ENCODE measurements at places on chromosomes 7 and 10.

GRCh38 chr10:79113827-79114226 is 45.1 kb downstream of the ZMIZ1 start:
- DNase-seq = no peak

DNA sequence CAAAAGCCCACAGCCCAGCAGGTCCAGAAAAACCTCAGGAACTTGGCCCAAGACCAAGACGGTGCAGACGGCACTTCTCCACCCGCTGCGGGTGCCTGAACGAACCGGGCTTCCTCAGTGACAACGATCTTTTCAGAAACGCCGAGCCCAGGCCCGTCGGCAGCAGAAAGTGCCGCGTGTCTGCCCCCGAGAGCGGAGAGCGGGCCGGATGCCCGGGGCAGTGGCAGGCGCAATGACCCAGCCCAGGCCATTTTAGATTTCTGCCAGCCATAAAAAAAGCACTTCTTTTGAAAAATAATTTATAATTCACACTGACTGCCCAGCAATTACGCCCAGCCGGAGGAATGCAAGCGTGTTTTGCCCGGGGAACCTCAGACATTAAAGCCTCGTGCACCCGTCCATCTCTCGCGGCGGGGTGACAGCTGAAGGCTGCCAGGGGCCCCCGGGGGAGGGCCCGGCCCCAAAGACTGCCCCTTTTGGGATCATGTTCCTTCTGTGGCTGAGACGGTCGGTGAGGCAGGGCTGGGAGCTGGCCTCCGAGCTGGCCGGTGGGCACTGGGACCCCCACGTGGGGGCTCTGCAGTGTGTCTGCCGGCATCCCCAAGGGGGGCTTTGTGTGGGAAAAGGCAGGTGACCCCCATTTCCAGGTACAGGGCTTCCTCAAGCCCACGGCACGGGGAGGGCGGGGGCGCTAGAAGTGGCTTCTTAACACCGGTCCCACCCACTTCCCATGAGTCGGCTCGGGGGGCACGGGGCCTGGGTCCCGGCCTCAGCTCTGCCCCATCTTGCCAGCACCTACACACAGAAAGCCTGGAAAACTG is 71.3 kb upstream of the PDGFA start:
- DNase-seq = no peak

DNA sequence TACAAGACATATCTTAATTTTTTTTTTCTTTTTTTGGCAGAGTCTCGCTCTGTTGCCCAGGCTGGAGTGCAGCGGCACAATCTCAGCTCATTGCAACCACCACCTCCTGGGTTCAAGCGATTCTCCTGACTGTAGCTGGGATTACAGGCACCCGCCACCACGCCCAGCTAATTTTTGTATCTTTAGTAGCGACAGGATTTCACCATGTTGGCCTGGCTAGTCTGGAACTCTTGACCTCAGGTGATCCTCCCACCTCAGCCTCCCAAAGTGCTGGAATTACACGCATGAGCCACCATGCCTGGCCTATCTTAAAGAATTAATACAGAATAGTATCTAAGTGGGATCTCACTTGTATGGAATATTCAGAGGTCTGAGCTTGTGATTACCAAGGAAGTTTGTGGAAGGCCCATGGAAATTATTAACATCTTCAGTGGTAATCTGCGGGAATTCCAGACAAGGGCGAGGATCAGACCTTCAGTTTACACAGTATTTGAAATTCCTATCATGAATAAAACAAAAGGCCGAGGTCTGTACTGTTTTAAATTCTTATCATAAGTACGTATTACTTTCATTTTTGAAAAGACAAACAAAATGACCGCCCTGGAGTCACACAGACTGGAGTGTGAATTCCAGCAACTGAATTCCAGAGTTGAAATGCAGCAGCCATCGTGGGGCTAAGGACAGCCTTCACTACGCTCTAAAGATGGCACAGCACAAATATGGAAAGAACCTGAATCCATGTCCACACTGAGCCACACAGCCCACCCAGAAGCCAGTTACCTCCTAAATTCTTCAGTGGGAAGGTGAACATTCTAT is 16.7 kb downstream of the GPRIN2 start:
- DNase-seq = no peak

GRCh38 chr10:70435241-70436085 is 6.0 kb downstream of the NODAL start:
- DNase-seq = no peak

DNA sequence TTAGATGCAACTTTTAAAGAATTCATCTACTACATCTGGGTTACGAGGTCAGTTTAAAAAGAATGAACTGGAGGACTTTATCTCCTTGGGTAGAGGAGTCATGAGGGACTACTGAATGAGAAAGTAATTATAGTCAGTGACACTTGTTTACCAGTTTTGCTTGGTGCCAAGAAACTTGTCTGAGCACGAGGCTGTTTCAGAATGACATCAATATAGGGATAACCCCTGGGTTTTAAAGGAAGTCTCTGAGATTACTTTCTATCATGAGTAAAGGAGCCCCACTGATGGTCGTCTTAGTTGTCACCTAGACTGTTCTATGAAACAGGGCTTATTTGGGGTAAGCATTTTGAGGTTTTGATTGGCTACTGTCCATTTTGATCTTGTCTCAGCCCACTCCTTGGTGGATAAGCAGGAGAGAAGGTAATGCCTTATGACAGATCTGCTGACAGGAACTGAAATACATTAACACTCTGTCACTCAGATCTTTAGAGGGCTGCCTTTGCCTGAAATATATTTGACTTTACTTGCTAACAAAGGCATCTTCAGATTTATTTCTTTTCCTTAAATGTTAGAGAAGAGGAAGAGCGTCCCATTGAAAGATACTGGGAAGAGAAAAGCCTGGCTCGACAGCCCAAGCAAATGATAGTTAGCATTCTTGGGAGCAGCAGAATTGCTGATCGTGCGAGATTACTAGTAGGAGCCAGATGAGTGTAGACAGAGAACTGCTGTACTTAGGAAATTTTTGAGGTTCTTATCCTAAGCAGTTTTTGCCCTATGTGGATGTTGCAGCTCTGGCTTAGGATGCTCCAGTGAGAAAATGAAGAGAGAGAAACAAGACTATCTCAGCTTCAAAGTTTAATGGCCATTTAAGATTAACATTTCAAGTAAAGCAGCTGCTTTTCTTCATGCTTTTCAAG is 299.2 kb upstream of the LRGUK start:
- DNase-seq = no peak

DNA sequence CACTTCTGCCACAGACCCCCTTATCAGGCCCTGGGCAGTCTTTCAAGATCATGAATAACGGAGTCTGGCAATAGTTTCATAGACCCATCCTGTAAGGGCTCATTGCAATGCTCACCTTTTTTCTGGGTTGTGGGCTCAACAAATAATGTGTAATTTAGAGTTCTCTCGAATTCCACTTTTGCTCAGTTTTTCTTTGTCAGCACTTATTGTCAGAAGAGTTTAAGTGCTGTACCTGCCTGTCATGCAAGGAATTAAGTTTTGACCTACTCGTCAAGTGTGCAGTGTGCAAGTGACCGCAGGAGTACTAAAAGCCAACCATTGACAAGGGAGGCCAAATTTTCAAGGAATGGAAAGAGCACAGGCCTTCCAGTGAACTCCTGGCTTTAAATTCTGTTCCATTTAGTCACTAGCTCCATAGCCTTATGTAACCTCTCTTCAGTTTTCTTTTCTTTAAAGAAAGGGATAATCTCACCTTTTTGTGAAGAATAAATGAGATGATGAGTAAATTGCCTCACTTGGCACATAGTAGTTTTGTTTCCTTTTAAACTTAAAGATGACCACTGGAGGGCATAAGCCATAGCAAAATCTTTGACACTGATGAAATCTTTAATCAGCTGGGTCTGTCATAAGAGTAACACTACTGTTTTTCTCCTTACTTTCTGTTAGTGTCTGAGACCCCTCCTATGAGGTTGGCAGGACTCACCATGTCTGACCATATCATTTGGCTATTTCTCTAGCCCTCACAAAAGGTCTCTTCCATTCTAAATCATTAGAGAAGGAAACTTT is 313.3 kb downstream of the TYW1 start:
- no peak for DNase-seq

DNA sequence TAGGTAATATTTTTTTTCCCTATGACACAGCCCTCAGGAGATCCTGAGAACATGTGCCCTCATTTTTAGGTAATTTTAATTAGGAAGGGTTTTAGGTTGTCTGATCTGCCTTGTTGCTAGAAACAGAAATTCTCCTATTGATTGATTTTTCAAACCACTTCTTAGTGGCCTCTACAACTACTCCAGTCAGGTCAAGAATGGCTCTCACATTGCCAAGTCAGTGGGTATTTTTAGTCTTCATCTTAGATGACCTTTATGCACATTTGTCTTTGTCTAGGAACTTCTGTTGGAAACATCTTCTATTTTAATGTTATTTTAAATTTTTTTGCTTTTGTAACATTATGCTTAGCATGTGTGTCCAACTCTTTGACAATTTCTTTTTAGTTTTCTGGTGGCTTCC is 162.3 kb downstream of the MLLT10 start:
- DNase-seq = no peak

DNA sequence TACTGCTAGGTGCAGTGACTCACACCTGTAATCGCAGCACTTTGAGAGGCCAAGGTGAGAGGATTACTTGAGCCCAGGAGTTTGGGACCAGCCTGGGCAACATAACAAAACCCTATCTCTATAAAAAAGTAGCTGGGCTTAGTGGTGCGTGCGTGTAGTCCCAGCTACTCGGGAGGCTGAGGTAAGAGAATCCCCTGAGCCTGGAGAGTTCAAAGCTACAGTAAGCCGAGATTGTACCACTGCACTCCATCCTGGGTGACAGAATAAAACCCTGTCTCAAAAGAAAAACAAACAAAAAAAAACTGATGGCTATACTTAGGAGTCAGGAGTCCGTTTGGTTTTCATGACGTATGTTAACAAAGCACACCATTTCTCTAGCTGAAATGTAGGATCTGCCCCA is 2.9 kb downstream of the SGMS1 start:
- no peak for DNase-seq

GRCh38 chr7:794671-795329 is 37.5 kb upstream of the SUN1 start:
- no peak for DNase-seq

DNA sequence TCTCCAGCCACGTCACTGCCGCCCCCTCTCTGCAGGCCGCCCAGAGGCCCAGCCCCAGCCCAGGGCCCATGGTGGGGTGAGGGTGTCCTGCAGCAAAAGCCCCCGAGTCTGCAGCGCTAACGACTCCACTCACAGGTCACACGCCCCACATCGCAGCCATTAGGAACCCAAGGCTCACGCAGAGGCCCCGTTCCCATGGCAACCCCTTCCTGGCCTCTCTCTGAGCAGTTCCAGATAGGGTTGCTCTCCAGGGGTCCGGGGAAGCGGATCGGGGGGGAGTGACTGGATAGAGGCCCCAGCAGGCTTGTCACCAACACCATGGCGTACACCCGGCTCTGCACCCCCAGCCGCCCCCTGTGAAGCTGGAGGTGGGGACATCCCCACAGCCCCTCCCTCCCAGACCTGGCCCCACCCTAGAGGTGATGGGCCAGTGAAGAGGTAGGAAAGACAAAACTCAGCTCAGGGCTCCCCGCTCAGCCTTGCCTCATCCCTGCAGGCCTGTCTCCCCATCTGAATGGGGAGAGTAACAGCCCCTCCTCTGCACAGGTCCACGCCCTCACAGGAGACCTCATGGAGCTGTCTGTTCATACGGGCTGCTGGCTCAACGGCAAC is 41.2 kb downstream of the TNRC18 start:
- no peak for DNase-seq

GRCh38 chr7:43557831-43558495 is 24.9 kb upstream of the STK17A start:
- DNase-seq = no peak

- DNase-seq = no peak
Measured at GRCh38 chr7:1704811-1705738, 35.0 kb downstream of the ELFN1 start.

GRCh38 chr10:94363251-94363565 is 469 bp upstream of the NOC3L start:
- DNase-seq = no peak

DNA sequence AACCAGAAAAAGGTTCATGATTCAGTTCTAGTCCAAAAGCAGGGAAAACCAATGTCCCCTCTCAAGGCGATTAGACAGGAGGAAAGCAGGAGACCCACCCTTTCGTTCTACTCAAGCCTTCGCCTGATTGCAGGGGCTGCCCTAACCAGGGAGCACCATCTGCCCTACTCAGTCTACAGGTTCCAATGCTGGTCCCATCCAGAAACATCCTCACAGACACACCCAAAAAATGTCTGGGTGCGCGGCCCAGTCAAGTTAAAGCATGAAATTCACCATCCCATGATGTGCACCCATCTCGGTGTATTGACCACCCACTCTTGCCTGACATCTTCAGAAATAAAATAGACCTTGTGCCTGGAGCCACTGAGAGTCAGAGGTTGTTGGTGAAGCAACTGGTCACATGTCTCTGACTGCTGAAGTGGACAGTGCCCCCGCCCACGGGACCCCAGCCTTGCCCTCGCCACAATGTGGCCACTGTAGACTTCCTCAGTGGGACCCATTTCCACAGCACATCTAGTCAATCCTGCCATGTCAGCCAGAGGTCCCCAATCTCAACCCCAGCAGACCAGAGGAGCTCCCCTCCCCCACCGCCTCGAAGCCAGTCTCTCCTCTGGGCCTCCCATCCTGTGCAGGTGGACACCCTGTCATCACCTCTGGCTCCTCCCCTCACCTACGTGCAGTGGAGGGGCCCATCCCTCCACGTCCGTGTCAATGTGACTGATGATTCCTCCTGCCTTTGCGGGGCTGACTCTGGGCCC is 116.3 kb upstream of the PPP2R2D start:
- DNase-seq = no peak

DNA sequence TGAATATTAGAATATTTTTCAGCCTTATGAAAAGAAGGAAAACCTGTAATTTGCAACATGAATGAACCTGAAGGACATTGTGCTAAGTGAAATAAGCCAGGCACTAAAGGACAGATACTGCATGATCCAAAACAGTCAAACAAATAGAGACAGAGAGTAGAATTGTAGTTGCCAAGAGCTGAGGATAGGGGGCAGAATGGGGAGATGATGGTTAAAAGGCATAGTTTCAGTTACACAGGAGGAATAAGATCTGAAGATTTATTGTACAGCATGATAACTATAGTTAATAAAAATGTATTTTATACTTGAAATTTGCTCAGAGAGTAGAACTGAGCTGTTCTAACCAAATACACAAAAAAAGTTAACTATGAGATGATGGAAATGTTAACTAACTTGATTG is 149.0 kb upstream of the TMEM106B start:
- no peak for DNase-seq

GRCh38 chr7:55537458-55537990 is 34.8 kb downstream of the VOPP1 start:
- no peak for DNase-seq

Data from stimulated activated CD4-positive, alpha-beta T cell treated with anti-CD3 and anti-CD28 coated beads, Interleukin-2, amount 100 ng/mL, for 4 hours (primary cell).